ENCODE measurements at places on chromosomes 5 and 9. TPM values are rescaled to one million over a fixed set of nuclear protein-coding genes. Genes with fewer than 3 reads are reported as not detected.

- no peak overlapping the region for H3K27ac ChIP-seq
- no peaks in the 10 kb centered on the region for H3K36me3 ChIP-seq
- H3K4me1 ChIP-seq, result peaks cover 24% of the 10 kb centered on the region
- no peaks in the 10 kb centered on the region for H3K27me3 ChIP-seq
- DNase-seq, result no peak
- H3K4me3 ChIP-seq, result no peak overlapping the region
Measured at GRCh38 chr5:80963521-80963895, 3.3 kb downstream of the RASGRF2 start.

LCN9 gene
- not detected for total RNA-seq

POU5F2 gene
- total RNA-seq, result 2.5 TPM

- no peak overlapping the region for H3K4me3 ChIP-seq
- no peaks in the 10 kb centered on the region for H3K36me3 ChIP-seq
Measured at GRCh38 chr9:121902461-121903135, 190.5 kb downstream of the TTLL11 start.

SLC4A9 gene
- not detected for total RNA-seq

- H3K36me3 ChIP-seq, result no peaks in the 10 kb centered on the region
- no peaks in the 10 kb centered on the region for H3K27me3 ChIP-seq
- no peak overlapping the region for H3K4me3 ChIP-seq
- no peaks in the 10 kb centered on the region for H3K4me1 ChIP-seq
- no peak overlapping the region for H3K27ac ChIP-seq
Measured at GRCh38 chr5:93322974-93323860, 257.8 kb downstream of the NR2F1-AS1 start.

DNA sequence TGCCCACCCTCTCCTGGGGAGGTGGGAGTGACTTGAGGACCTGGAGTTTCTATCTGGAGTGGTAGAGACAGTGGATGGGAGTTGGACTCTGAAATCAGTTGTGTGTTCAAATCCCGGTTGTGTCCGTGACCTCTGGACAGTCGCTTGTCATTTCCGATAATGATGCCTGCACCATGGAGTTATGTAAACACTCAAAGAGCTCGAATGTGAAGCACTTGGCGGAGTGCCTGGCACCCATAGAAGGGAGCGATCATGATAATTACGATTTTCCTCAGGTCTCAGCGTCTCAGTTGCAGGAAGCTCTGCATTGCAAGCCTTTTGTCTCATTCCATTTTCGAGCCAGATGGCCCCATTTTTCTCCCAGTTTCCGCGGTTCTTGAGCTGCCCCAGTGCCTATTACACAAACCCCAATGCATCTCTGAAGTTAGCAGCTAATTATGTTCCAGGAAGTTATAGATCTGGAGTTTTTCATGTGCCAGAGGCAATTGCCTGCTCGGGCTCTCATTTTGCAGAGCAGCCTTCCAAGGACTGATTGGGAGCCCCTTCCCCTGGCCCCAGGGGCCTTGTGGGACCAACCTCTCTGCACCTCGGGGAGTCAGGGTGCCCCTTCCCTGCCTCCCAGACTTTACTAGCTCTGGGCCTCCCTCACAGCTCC lies 175.5 kb upstream of the MVB12B start:
- peaks cover 4% of the 10 kb centered on the region for H3K27me3 ChIP-seq
- H3K4me1 ChIP-seq, result peaks cover 16% of the 10 kb centered on the region
- no peak overlapping the region for H3K4me3 ChIP-seq

GRCh38 chr9:110351009-110351467 lies 13.4 kb upstream of the TXNDC8 start:
- no peaks in the 10 kb centered on the region for H3K36me3 ChIP-seq
- H3K27me3 ChIP-seq, result no peaks in the 10 kb centered on the region
- no peak overlapping the region for H3K4me3 ChIP-seq
- no peak for DNase-seq
- peaks cover 6% of the 10 kb centered on the region for H3K4me1 ChIP-seq

PTBP3 gene
- total RNA-seq, result 19.9 TPM

PFN3 gene
- total RNA-seq, result not detected

DNA sequence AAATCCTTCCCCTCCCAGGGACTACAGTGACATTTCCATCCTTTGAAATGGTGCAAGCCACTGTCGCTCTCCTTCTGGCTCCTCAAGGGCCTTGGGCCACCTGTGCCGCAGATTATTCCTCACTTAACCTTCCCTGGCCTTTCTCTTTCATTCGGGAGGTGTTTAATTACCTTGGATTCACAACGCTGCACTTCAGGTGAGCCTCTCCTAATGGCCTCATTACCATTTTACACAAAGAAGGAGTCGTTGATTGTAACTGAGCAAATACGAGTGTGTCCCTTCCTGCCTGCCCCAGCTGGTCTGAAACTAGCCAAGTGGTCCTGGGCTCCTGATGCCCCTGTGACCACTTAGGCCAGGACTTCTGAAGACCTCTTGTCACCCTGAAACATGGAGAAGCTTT lies 205.0 kb downstream of the CRB2 start:
- H3K27me3 ChIP-seq, result no peaks in the 10 kb centered on the region
- peaks cover 11% of the 10 kb centered on the region for H3K4me1 ChIP-seq
- no peak overlapping the region for H3K4me3 ChIP-seq

- H3K27ac ChIP-seq, result no peak overlapping the region
- peaks cover 31% of the 10 kb centered on the region for H3K36me3 ChIP-seq
- no peak overlapping the region for H3K4me3 ChIP-seq
- no peak for DNase-seq
Measured at GRCh38 chr9:70315389-70315788, 56.6 kb downstream of the SMC5 start.

WDR41 gene
- 18.8 TPM for total RNA-seq

DNA sequence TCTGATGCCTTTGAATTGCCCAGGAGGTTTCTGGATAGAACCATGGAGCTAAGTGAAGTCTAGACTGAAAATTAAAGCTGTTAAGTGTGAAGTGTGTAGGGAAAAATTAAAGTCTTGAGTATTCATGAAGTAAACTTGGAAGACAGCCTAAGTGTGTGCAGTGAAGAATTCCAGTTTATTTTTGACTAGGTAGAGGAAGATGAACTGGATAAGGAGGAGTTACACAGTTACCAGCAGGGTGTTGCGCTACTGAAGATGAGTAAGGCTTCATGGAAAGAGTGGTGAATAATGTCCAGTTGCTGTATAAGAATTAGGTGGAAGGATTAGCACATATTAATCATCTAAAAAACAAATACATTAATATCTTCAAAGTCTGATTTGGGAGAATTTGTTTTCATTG lies 5.7 kb upstream of the CHD1 start:
- no peak overlapping the region for H3K27ac ChIP-seq
- no peaks in the 10 kb centered on the region for H3K27me3 ChIP-seq
- DNase-seq, result no peak

OTULINL gene
- 7.1 TPM for total RNA-seq

GRCh38 chr5:57072218-57072892 lies 101.5 kb upstream of the GPBP1 start:
- H3K27ac ChIP-seq, result no peak overlapping the region
- no peaks in the 10 kb centered on the region for H3K36me3 ChIP-seq
- H3K4me3 ChIP-seq, result no peak overlapping the region
- H3K4me1 ChIP-seq, result no peaks in the 10 kb centered on the region
- DNase-seq, result no peak

DNA sequence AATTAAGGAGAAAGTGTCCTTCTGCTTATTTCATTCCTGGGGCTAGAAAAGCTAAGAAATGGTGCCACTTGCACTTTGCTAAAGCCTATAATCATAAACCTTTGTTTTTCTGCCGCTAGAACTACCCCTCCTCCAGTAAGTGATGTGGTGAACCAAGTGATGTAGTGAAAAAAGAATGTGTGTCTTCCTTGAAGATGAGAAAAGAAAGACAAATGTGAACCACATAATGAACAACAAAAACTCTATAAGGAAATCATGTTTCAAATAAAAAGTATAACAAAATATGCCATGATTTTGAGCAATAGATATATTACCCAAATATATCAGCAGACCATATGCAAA lies 179.0 kb upstream of the SGCD start:
- H3K27me3 ChIP-seq, result no peaks in the 10 kb centered on the region
- no peak overlapping the region for H3K4me3 ChIP-seq
- H3K4me1 ChIP-seq, result no peaks in the 10 kb centered on the region
- no peak overlapping the region for H3K27ac ChIP-seq
- DNase-seq, result no peak

Data from esophagus muscularis mucosa (tissue), 4 donors.